CD4-positive, alpha-beta T cell treated with Interleukin-4 for 4 hours (primary cell): ENCODE measurements at places on chromosomes 3 and 15.

- no peak for DNase-seq
Observed at GRCh38 chr3:143433787-143434378, 314.3 kb downstream of the CHST2 start.

GRCh38 chr15:92909136-92909781 lies 9.1 kb downstream of the CHD2 start:
- no peak for DNase-seq

- no peak for DNase-seq
Observed at GRCh38 chr3:135145581-135145980, 350.5 kb downstream of the EPHB1 start.

DNA sequence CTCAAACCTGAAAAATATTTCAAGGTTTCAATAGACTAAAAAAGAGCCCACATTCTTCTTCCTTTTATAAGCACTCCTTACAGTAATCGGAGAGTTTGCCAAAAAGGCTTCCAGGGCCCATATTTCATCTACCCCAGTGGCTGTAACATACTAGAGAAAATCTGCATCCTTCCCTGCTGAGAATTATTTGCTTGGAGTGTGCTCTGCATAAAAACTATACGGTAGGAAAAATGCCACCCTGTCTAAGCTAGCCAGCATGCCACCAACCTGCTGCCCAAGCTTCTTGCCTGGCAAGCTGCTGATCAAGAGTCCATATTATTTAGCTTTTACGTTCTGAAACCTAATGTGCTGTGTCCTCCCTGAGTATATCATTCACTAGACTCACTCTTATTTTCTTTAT lies 107.1 kb downstream of the FGF12 start:
- DNase-seq: no peak

DNA sequence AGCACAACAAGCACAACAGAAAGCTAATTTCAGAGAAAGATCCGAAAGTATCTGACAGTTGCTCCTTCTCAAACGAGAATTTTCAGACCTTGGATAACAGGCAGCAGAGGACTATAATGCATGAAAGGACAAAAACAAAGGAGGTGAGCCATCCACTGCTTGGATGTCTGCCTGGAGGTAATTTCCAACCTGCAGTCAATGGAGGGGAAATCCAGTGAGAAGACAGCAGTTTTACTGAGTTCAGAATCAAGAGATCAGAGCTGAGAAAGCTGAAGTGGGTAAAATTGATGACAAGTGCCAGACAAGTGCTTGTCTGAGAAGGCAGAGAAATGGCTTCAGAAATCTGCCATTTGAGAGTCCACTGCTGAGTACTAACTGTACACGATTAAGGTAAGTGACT lies 22.1 kb downstream of the UBE3A start:
- DNase-seq: no peak

- DNase-seq: no peak
Observed at GRCh38 chr15:83066034-83066733, 868 bp downstream of the BTBD1 start.

GRCh38 chr3:38648024-38648658 lies 1.3 kb downstream of the SCN5A start:
- DNase-seq: no peak

DNA sequence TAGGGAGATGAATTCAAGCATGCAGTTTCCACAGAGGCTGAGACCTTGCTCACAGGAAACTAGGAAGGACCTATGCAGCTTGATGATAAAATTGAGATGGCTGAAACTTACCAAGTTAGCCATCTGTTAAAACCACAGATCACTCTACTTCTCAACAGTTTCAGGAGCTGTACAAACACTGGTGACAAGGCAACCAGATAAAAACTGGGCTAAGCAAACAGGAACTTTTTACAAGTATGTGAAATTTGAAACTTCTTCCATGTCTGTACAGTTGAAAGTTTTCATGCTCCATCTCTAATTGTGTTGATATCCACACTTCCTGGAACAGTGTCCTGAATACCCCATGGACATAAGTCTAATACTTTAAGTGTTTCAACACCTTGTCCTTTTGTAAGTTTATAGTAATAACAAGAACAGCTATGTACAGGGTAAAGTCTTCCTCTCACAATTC lies 78.2 kb downstream of the FAIM start:
- no peak for DNase-seq

GRCh38 chr3:47475029-47475569 lies 642 bp downstream of the SCAP start:
- peak; percentile 1 for DNase-seq

GRCh38 chr3:83524901-83525300 lies 1433.9 kb upstream of the CADM2 start:
- no peak for DNase-seq

- no peak for DNase-seq
Observed at GRCh38 chr15:92468991-92469390, 75.3 kb downstream of the ST8SIA2 start.

- DNase-seq: no peak
Observed at GRCh38 chr3:42213417-42213816, 52.6 kb downstream of the CCK start.

DNA sequence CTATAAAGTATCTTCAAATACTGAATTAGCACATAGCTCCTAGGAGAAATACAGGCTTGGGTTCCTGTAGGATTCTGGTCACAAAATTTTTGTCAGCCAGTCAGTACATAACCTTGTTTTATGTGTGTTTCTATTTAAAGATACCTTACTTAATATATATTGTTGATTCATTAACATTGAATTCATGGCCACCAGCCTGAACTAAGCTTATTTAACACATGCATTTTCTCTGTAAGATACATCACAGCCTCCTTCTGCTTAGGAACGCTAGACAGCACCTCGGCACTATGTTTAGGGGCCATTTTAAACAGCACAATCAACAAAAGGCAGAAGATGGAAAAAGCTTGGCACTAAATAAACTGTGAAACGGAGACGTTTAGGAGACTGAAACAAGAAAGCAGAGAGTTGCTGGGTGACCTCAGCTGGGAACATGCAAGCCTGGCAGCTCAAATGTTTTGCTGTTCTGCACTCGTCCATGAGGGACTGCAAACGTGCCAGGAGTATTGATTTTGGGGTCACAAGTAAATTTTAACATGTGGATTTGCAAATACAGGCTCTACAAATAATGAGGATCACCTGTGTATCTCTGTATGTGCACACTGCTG lies 432.2 kb upstream of the TPM1 start:
- no peak for DNase-seq

DNA sequence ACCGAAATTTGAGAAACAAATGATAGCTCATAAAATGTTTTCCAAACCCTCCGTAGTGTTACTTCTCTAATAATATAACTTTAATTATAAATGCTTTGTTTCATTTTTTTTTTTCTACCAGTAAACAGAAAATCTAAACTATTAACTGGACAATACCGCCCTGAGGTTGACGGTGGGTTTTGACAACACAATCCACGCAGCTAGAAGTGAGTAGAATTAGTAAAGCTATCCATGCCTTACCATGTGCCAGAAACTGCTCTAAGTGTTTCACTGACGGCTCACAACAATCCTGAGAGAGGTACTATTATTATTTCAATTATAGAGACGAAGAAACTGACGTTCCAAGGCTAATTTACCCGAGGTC lies 410 bp downstream of the NDUFAF1 start:
- no peak for DNase-seq

GRCh38 chr15:69713726-69714559 lies 261.3 kb downstream of the RPLP1 start:
- peak; percentile 90 for DNase-seq

- no peak for DNase-seq
Observed at GRCh38 chr3:8573342-8573926, 71.2 kb downstream of the SSUH2 start.

- DNase-seq: no peak
Observed at GRCh38 chr3:121724130-121724529, 25.4 kb downstream of the GOLGB1 start.

DNA sequence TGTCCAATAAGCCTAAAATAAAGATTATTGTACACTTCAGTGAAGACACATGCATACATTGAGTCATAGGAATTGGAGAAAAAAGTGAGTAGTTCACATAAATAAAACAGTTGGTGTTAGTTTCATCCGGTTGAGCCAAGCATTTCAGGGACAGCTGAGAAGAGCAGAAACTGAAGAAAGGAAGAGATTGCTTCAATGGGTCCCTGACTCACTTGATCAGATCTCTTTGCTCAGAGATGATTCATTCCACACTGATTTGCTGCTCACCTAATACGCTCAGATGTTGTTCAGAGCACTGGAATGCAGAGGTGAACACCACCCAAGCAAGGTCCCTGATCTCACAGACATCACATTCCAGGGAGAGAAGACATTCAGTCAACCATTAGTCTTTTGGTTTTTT lies 93.7 kb downstream of the RAD18 start:
- no peak for DNase-seq

DNA sequence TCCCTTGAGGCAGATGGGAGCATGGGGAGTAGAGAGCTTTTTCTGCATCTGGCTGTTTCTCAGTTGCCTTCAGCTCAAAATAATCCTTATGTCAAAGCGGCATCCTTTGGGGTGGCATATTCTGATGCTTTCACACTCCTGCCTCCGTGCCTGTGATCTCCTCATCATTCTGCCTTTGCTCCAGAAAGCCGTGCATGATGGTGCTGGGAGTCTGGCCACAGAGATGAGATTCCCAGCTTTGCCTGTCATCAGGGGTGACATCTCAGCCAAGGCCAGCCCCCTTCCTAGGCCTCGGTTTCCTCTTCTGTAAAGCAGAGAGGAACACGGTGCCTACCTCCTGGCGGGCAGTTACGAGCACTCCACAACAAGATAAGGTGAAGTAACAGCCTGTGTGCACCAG lies 96.3 kb upstream of the ALDH1A3 start:
- DNase-seq: no peak

- DNase-seq: no peak
Observed at GRCh38 chr3:182717216-182717615, 76.1 kb upstream of the ATP11B start.

GRCh38 chr3:134667406-134667805 lies 16.6 kb upstream of the KY start:
- DNase-seq: no peak

- DNase-seq: no peak
Observed at GRCh38 chr3:19105826-19106225, 42.5 kb upstream of the KCNH8 start.

DNA sequence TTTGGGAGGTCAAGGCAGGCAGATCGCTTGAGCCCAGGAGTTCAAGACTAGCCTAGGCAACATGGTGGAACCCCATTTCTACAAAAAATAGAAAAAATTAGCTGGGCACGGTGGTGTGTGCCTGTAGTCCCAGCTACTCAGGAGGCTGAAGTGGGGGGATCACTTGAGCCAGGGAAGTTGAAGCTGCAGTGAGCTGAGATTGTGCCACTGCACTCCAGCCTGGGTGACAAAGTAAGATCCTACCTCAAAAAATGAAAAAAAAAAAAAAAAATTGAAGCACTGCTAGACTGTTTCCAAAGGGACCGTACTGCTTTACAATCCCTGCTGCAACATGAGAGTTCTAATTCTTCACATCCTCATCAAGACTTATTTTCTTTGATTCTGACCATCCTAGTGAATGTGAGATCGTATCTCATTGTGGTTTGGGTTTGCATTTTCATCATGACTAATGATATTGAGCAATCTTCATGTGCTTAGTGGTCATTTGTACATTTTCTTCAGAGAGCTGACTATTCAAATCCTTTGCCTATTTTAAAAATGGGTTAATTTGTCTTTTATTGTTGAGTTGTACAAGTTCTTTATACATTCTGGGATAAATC lies 10.8 kb downstream of the CMTM8 start:
- DNase-seq: no peak

- DNase-seq: peak; percentile 44
Observed at GRCh38 chr3:10344147-10344943, 23.4 kb upstream of the SEC13 start.

GRCh38 chr3:42043099-42043813 lies 47.9 kb upstream of the TRAK1 start:
- DNase-seq: no peak

- peak; percentile 19 for DNase-seq
Observed at GRCh38 chr3:140942221-140943104, 827 bp downstream of the SLC25A36 start.

GRCh38 chr15:63436872-63437375 lies 55.3 kb upstream of the CA12 start:
- DNase-seq: peak; percentile 63

GRCh38 chr15:46386356-46386755 lies 751.5 kb downstream of the SQOR start:
- DNase-seq: no peak

DNA sequence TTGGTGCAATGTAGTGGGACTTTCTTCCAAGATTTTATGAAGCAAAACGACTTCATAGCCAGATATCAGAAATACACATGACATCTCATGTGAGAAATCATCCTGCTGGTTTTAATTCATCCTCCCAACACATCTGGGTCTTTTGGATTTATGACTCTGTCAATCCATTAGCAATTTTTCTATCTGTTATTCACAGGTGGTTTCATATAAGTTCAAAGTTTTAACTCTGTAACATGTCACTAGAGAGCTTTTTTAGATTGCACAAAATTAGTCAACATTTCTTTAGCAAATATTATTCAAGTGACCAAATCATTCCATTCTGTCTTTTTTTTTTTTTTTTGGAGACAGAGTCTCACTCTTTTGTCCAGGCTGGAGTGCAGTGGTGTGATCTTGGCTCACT lies 30.4 kb downstream of the SQOR start:
- no peak for DNase-seq

DNA sequence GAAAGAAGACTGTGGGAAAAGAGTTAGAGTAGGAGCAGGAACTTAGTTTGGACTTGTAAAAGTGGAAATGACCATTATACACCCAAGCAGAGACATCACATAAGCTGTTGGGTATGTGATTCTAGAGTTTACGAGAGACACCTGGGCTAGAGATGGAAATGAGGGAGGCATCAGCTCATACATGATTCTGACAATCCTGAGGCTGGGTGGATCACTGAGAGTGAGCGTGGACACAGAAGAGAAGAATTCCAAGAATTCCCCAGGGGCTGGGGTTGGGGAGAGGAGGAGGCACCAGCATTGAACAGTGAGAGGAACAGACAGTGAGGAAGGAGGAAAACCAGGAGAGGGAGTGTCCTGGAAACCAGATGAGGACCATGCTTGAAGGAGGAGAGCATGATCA lies 113.5 kb downstream of the KCNAB1 start:
- DNase-seq: no peak

DNA sequence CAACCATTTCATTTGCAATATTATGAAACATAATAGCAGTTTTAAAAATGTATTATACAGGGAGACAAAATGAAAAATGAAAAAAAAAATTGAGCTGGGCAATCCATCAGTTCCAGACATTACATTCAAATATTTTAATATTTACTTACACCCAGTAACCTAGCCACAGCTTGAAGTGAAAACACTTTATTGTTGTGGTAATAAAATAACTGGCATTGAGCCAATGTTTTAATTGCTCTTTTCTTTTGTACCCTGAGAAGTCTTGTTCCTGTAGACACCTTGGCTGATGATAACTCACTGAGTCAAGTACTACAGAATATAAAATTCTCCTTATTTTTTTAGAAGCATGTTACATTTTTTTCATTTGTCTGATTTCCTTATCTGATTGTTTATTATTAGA lies 180.6 kb downstream of the ROBO1 start:
- no peak for DNase-seq

DNA sequence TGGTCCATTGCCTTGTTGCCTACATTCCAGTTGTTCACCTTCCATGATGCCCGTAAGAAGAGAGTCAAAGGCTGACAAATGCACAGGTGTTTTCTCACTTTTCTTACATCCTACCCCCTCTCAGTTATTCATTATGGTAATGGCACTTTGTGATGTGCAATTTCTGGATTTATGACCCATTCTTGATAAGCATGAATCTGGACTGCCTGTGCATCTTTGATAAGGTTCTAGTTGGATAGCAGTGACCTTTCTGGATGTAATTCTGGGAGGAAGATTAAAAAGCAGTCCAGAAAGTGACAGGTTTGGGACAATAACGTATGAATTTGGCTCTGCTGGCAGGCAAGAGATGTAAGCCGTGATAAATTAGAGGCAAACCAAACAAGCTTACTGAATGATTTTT lies 101.5 kb downstream of the ROBO2 start:
- no peak for DNase-seq
